ENCODE measurements at places on chromosomes 3 and 15.

GRCh38 chr15:75872403-75872990, 29.2 kb downstream of the UBE2Q2 start:
- DNase-seq: no peak

GRCh38 chr3:126834596-126835471, 130.8 kb downstream of the CHCHD6 start:
- no peak for DNase-seq

GRCh38 chr15:85691350-85692240, 103.1 kb downstream of the KLHL25 start:
- no peak for DNase-seq

GRCh38 chr3:129365296-129366136, 62.9 kb downstream of the EFCAB12 start:
- no peak for DNase-seq

DNA sequence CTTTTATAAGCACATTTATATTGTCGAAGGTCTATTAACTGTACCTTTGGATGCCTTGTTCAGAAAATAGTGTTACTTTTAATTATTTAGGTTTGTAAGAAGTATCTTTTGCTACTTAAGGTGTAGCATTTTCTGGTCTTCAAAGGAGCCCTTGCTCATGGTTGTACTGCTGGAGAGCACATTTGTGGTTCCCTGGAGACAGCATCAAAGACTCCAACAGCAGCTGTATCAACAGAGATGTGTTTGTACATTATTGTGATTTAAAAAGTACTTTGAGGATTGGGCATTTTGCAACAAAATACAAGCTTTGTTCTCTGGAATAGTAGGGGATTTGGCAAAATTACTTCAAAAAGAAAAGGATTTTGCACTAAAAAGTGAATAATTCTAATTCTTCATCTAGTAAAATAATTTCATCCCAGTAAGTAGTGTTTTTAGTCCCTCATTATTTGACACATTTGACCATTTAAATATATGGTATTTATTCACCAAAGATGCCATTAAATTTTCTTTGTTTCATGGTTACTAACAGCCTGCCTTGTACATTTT, 16.5 kb downstream of the TBC1D23 start:
- DNase-seq: no peak

GRCh38 chr3:109687626-109688025, 350.3 kb upstream of the DPPA4 start:
- no peak for DNase-seq

DNA sequence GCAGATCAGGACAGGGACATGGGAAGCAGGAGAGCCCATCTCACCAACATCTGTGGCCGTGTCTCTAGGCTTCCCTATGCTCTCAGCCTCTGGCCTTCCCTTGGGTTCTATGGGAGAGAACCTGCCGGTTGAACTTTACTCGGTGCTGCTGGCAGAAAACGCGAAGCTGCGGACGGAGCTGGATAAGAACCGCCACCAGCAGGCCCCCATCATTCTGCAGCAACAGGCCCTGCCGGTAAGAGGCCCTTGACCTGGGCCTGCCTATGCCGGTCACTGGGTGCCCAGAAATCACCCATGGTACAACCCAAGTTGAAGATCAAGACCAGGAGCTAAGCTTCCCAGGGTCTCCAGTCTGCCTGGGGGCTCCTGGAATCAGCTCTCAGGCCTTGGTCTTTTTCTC, 34.8 kb downstream of the CYP11A1 start:
- no peak for DNase-seq

- no peak for DNase-seq
Observed at GRCh38 chr3:16452261-16452660, 61.2 kb downstream of the RFTN1 start.

DNA sequence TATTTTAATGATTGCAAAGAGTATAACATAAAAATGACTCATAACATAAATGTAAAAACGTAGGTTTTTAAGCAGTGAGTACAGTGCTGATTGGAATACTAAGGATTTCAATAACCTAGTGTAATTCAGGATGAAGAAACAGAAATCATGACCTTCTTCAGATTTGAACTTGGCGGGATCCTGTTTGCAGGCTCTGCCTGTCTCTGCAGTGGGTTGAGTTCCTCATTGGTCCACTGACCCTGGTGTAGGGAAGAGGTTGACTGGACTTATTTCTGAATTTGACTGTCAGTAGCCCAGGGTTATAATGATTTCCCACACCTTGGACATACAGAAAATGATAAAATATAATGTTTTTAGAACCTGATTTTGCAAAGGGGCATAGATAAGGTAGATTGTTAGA, 171.7 kb downstream of the FNDC3B start:
- DNase-seq: no peak

DNA sequence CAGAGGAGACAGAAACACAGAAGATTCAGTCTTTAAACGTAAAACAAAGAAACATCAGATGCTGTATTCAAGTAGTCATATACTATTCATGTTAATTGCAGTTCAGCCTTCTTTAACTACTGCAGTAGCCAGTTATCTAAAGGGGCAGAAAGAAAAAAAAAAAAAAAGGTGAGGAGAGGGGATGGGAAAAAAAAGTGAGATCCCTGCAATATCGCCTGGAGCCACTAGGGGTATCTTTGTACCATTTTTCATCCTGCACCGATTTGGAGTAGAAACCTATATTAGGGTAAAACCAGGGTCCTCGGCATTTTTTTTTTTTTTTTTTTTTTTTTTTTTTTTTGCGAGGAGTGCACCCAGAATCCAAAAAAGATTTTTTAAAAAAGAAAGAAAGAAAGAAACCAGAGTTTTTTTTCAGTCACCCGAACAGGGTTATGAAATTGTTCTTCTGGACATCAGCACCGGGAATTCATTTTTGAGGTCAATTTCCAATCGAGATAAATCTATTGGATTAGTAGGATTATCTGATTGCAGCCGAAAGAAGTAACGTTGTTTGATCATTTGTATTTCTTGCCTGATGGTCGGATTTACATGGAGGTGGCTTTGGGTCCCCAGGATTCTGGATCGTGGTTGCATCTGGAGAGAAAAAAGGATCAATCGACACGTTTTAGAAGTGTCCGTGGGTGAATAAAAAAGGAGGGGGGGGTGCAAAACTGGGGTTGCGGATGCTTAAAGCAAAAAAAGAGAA, 186.7 kb downstream of the NLGN1 start:
- DNase-seq: no peak

- DNase-seq: peak; percentile 24
Observed at GRCh38 chr15:27059610-27060202, 88.7 kb downstream of the GABRG3 start.

DNA sequence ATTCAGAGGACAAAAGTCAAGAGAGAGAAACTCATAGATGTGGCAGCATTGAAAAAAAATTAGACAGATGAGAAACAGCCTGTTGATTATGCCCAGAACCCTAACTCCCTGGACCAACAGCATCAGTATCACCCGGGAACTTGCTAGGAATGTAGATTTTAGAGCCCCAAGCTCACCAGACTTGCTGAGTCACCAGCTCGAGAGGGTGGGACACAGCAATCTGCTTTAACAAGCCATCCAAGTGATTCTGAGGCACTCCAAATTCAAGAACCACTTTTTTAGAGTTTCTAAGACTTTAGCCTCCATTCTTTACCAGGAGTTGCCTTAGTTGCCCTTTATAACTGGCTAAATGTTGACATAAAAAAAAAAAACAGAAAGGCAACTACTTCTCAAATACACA, 70.9 kb downstream of the CGGBP1 start:
- no peak for DNase-seq

- DNase-seq: no peak
Observed at GRCh38 chr15:95141486-95141885, 910.1 kb downstream of the MCTP2 start.

GRCh38 chr15:100158356-100158755, 183.4 kb downstream of the ADAMTS17 start:
- DNase-seq: no peak

- no peak for DNase-seq
Observed at GRCh38 chr15:42996871-42997270, 76.3 kb upstream of the TTBK2 start.

- no peak for DNase-seq
Observed at GRCh38 chr3:79246875-79247724, 520.7 kb downstream of the ROBO1 start.

GRCh38 chr15:69554279-69554961, 101.8 kb downstream of the RPLP1 start:
- DNase-seq: no peak

GRCh38 chr15:52220937-52221660, 29.9 kb upstream of the GNB5 start:
- DNase-seq: no peak

GRCh38 chr3:41600616-41601015, 361.3 kb downstream of the ULK4 start:
- DNase-seq: no peak

DNA sequence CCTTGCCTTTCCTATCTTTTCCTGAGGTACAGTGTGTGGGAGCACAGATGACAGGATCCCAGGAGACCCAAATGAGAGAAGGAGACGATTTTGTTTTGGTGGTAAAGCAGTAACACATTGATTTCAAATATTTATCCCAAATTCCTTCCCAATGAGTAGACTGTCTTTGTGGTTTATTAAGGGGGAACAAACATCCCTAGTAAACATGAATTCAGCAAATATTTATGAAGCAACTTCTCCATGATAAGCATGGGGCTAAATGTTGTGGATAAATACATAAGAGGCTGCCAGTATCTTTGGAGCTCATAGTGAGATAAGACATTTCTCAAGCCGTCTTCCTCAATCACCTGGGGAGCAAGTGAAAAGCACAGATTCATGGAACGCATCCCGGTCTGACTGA, 460.8 kb upstream of the CFAP20DC start:
- no peak for DNase-seq

- DNase-seq: no peak
Observed at GRCh38 chr3:20700714-20701113, 514.7 kb upstream of the SGO1 start.

- DNase-seq: no peak
Observed at GRCh38 chr3:130412991-130413560, 67.6 kb downstream of the COL6A5 start.

DNA sequence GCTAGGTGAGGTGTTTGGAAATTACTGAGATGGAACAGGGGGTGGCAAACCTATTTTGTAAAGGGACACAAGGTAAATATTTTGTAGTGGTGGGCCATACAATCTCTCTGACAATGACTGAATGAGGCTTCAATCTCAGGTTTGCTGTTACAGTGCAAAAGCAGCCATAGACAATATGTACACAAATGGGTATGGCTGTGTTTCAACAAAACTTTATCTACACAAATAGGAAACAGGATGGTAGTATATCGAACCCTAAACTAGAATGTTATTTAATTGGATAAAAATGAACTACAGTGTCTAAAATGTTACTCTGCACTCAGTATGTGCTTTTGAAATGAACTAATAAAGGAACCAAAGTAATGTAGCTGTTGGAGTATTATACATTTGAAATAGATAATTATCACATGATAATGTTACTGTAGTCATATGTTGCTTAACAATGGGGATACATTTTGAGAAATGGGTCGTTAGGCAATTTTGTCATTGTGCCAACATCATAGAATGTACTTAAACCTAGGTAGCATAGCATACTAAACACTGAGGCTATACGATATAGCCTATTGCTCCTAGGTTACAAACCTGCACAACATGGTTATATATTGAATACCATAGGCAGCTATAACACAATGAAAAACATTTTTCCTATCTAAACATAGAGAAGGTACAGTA, 495.2 kb upstream of the TBL1XR1 start:
- no peak for DNase-seq

DNA sequence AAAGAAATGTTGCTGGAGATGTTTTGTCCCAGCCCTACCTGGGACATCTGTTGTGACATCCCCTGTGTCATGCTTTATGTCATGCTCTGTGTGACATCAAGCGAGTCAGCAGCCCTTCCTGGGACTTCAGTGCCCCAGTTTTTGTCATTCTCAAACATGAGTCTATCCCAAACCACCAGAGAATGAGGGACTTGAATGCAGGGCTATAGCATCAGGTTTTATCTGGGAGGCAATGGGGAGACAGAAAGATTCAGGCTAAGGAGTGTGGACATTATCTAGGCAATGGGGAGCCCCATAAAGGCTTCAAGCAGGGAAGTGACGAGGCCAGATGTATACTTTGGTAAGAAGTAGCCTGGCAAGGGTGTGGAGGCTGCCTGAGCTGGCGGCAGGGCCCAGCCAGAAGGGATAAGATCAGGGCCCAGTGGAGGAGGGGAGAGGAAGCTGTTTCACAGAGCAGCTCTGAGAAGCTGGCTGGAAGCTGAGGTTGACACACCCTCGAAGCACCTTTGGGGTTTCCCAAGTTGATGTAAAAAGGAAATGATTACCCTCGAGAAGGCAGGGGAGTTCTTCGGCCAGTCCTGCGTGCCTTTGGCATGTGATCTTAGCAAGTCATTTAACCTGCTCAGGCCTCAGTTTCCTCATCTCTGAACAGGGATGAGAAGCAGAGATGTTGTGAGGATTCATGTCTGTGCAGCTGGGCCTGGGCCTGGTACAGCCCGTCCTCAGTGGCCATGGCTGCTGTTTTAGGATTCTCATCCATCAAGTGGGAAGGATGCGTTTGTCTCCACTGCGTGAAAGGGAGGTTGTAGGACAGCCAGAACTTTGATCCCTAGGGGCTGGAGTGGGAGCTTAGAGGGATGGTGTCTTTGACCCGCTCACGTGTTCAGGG, 34.3 kb downstream of the IRAK2 start:
- no peak for DNase-seq

DNA sequence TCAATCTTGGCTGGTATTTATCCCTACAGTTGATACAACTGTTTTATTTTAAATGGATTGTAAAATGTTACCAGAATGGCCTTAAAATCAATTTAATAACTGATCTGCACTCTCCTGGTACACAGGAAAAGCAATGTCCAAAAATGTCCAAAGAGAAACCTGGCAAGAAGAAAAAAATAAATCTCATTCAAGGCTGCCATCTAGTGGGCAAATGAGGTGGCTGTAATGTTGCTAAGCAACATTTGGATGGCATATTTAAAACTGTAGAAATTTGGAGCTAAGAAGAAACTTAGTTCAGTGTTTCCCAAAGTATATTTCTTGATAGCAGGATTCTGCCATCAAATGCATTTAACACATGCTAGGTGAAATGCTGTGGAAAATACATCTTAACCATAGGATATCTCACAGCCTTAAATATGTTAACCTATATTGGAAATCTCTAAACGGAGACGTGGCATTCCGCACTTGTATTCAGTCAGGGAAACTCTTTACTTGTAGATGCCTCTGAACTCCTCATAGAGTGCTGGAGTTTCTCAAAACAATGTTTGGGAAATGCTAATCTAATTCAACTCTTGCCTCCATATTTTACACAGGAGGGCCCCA, 216.8 kb downstream of the ERC2 start:
- no peak for DNase-seq

DNA sequence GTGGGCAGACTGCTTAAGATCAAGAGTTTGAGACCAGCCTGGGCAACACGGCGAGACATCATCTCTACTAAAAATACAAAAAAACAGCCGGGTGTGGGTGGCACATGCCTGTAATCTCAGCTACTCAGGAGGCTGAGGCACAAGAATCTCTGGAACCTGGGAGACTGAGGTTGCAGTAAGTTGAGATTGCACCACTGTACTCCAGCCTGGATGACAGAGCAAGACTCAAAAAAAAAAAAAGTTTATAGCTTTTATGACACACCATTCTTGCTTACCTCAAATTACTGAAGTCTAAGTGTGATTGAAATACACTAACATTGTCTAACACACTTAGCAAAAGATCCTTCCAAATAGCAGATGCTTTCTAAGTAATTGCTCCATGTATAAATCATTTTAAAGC, 207.6 kb downstream of the STAG1 start:
- no peak for DNase-seq

Measured in NCI-H524 treated with DMSO at 0.1 percent for 48 hours (cell line).